CD4-positive, alpha-beta T cell treated with Interleukin-1 beta for 1 hour (primary cell): ENCODE measurements at places on chromosomes 6 and 20.

DNA sequence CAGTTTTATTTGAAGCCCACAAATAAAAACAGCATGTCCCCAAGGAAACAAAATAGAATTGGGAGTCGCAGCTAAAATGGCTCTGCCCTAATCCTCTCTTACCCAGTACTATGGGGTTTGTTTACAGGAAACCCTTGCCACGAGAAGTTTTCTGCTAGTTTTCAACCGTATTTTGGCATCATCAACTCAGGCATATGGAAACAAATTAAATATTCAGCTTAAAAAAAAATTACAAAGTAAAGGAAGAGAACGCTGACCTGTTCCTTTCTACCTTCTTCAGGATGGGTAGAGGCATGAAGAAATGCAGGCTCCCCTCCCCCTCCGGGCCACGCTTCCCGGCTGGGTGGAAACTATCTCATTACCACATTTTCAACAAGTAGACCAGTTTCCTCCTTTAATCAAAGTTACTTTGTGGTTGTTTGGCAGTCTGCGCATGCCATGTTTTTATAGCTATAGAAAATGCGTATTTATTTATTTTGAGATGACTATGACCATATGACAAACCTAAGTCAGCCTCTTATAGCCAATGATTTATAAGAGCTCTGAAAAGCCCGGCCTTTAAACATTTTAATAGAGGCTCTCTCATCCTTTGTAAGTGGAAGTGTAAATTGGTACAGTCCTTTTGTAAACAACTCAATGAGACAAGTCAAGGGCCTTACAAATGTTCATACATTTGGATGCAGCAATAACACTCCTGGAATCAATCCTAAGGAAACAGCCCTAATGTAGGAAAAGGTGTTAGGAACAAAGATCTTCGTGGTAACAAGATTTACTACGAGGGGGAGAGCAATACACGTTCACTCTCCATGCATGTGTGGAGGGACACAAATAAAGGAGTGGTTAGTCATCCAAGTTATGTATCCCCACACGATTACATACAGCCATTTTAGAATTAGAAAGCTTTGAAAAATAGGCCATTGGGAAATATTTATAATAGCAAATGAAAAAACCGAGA, 16.1 kb upstream of the ZNF217 start:
- peak; percentile 80 for DNase-seq

- DNase-seq = no peak
Observed at GRCh38 chr6:118940770-118941169, 5.8 kb upstream of the MCM9 start.

GRCh38 chr6:72669324-72669723, 47.5 kb downstream of the KCNQ5 start:
- peak; percentile 1 for DNase-seq

- no peak for DNase-seq
Observed at GRCh38 chr6:154356690-154357089, at the start of gene IPCEF1. IPCEF1 (minus strand) TSS chr6:154356803; CDS start chr6:154265947, 90,856 bp downstream.

DNA sequence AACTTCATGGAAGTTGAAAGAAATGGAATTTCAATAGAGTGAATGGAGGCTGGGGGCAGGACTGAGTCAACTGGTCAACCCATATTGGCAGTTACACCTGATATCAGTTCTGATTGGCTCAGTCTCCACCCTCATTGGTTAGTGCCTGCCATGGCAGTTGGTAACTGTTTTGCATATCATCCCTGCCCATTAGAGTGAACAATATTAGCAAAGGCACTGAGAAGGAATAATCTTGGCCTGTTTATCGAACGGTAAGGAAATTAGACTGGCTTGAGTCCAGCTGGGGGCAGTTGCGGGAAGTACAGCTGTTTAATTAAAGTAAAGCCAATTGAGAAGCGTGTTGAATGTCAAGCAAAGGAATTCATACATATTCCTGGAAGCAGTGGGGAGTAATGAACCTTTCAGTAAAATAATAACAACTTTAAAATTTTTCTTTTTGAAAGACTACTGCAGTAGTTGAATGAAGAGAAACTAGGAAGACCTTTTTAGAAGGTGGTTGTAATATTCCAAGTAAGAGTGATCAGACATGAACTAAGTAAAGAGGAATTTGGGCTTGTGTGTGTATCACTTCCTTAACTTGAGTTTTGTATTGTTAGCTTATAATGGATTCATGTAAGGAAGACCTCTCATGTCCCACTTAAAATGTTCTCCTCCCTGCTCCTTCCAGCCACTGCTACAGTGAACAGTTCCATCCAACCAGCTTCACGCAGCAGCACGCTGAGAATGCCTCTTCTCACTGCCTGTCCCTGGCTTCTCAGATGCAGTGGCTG, 17.2 kb upstream of the FAM50B start:
- no peak for DNase-seq

DNA sequence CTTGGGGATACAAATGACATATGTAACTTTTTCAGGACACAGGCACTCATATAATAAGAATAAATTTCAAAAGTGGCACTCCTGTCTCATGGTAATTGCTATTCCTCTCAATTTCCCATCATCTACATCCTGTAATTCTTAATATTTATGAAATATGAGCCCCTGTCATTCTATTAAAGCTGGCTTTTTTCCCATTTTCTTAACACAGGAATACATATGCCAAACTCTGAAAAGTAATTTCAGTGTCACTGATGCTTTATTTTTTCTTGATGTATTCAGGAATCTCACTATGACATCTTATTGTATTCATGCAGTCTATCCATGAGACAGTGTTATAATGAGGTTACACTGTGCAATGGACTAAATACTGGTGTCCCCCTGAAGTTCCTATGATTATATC, 24.3 kb upstream of the FKBP1C start:
- DNase-seq = no peak

GRCh38 chr6:39301606-39302005, 12.6 kb downstream of the KCNK17 start:
- DNase-seq = no peak

GRCh38 chr20:36093025-36093803, 61.3 kb upstream of the EPB41L1 start:
- DNase-seq = peak; percentile 27

DNA sequence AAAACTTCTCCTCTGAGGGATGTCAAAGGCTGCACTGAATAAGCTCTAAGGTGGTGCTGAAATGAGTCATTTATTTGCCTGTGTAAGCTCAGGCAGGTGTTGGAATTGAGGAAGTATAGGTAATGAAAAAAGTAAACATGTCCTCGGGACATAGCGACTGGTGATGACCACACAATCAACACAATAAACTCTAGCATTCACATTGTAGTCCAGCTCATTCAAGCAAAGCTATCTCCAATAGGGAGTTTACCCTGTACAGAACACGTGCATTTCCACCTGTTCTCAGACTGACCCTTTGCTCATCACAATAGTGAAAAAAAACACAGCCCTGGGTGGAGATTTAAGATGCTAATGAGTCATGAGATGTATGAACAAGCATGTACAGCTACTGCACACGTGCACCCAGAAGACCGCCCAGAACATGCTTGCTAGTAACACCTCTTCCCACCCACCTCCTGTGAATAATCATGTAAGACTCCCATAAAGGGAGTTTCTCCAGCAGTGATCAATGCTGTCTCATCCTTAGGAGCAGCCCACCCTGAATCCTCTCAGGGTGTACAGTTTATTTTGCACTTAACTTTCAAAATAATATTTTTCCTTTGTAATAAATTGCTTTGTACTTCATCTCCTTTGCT, 33.0 kb upstream of the POU5F1 start:
- peak; percentile 67 for DNase-seq
